Activated gamma-delta T cell (primary cell): ENCODE measurements at places on chromosomes 16 and 17.

DNA sequence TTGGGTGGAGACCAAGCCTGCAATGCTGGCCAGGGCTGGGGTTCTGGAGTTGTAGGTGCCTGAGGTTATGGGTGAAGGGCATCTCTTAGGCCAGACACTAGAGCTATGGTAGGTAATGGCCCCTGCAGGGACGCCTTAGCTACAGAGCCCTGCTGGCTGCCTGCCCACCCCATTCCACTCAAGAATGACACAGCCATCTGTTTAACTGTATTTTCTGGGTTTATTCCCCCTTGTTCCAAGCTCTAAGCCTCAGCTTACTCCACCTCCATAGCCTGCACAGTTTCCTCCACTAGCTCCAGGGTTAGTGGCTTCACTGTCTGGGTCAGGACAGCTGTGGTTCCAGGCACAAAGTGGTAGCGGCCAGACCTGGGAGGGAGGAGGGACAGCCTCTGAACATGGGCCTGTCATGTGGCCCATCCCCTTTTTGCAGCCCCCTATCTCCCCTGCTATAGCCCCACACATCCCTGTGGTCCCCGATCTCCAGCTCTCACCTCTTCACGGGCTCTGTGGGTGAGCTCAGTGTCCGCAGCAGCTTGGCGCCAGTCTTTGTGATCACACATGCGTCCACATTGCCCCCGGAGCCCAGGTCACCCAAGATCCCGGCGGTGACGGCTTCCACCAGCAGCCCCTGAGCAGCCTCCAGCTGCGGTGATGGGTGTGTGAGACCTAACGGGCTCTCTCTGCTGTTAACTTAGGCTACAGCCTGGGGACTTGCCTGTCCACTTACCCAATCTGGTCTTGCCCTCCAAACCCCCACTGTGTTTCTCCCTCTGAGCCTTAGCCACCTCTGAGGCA lies 2.1 kb downstream of the PSMB10 start:
- no peak for DNase-seq

DNA sequence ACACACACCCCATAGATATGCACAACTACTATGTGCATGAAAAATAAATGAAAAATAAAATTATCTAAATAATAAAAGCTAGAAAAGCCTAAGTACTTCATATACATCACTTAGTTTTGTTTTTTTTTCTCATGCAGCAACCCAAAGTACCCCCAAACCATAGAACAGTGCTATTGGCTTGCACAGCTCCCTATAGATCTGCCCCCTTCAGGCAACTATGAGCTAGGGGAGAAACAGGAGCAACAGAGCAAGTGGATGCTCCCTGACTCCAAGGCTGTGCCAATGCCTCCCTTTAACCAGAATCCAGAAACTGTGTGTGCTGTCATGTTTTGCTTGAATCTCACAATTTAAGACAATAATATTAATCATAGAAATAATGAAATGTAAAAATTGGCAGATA lies 605.5 kb downstream of the TOX3 start:
- no peak for DNase-seq

DNA sequence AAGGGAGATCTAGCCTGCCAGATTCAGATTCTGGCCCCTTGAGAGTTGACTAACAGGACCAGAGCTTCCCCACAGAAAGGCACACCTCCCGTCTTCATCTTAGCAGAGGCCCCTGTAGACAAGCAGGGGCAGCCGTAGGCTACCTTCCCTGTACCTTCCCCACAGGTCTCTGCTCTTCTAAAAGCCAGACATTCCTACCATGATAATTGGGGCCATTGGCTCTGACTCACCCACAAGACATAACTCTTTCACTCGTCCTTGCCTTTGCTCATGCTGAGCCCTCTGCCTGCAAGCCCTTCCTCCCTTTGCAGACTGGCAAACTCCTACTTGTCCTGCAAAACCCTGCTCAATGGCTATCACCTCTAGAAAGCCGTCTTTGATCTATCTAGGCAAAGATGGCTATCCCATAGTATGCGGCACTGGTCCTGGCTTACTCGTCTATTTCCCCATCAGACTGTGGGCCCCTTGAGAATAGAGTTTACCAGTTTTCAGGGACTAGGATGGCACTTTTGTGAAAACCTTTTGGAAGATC lies 43.8 kb downstream of the PIMREG start:
- DNase-seq, result no peak

DNA sequence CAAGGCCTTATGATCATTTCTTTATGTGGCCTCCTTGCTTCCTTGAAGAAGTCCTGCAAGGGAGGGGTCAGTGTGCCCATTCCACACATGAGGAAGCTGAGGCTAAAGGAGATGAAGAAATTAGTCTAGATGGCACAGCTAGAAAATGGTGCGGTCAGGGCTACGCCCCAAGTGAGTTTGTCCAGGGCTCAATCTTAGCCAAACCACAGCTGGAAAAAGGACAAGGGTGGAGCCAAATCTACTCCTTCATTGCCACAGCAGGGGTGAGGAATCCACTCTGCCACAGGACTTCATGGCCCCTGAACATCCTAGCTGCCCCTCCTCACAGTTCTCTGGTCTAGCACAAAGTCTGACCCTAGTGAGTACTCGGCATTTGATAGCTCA lies 16.2 kb downstream of the BEAN1 start:
- DNase-seq, result no peak

DNA sequence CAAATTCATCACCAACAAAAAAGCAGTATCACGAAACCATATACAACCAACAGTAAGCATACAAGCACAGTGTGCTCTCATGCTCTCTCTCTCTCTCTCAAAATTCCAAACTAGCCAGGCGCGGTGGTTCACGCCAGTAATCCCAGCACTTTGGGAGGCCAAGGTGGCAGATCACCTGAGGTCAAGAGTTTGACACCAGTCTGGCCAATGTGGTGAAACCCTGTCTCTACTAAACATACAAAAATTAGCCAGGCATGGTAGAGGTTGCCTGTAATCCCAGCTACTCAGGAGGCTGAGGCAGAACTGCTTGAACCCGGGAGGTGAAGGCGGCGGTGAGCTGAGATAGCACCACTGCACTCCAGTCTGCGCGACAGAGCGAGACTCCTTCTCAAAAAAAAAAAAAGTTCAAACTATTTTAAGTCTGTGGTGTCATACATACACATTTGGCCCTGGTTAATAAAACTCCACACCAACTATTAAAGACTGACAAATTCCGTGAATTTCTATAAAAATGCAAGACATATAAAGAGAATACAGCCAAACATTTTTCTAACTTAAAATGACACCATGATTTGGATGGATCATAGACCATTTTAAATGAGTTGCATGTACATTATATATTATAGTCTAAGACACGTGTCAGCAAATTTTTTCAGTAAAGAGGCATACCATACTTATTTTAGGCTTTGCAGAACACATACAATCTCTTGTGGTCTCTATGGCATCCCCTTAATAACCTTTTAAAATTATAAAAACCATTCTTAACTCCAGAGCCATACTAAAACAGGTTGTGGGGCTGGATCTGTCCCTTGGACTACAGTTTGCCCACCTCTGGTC lies 30.9 kb downstream of the GLG1 start:
- DNase-seq, result no peak

DNA sequence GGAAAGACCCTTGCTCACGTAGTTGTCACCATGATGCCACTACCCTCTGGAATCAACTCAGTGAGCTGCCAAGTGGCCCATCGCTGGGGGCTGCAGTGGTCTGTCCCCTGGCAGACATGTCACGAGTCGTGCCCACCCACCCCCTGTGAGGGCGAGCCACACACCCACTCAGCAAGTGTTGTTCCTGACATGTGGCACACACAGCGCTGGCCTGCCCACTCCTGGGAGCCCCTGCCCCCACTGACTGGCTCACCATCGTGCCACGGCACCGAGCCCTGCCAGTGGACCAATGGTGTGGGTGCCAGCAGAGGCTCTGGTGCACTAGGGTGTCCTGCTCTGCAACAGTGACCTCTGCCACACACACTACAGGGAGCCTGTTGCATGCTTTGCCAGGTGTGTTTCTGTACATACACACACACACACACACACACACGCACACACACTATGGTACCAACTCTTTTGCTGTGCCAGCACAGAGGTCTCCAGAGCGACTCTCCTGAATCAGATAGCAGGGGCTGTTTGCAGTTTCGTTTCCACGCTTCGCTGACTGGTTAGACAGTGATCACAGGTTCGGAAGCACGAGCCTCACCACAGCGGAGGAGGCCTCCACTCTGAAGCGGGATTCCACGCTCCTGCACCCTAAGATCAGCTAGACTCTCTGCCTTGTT lies 7.7 kb downstream of the RTN4RL1 start:
- DNase-seq, result no peak

- DNase-seq, result no peak
These were observed 104.7 kb downstream of the SOCS1 start for GRCh38 chr16:11151156-11151884.

GRCh38 chr16:75263963-75264445 lies 12.6 kb upstream of the BCAR1 start:
- no peak for DNase-seq
